RCC 7860 (cell line): ENCODE measurements at places on chromosomes 7 and 10.
A peak's percentile ranks its signal among the peaks of the same experiment; 100 is the strongest.

- DNase-seq, result no peak
Observed at GRCh38 chr7:17530741-17531421, 232.4 kb downstream of the AHR start.

DNA sequence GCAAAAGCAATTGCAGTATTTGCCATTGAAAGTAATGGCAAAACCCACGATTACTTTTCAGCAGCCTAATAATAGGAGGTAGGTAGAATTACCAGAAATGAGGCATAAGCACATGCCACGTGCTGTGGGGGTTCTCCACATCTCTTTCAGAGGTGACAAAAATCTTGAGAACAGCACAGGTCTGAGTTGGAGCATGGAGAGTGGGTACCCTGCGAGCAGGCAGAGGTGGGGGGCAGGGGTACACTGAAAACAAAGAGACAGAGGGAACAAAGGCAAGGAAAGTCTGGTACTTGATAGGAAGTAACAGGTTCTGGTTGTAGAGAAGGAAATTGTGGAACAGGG lies 75.9 kb downstream of the FAM107B start:
- DNase-seq, result no peak

- DNase-seq, result no peak
Observed at GRCh38 chr10:26455567-26456315, 17.6 kb downstream of the APBB1IP start.

GRCh38 chr7:18401757-18402156 lies 93.8 kb upstream of the HDAC9 start:
- no peak for DNase-seq

GRCh38 chr7:140391634-140392033 lies 6.7 kb downstream of the SLC37A3 start:
- no peak for DNase-seq

- DNase-seq, result no peak
Observed at GRCh38 chr10:80122746-80123145, 9.8 kb upstream of the PLAC9 start.

DNA sequence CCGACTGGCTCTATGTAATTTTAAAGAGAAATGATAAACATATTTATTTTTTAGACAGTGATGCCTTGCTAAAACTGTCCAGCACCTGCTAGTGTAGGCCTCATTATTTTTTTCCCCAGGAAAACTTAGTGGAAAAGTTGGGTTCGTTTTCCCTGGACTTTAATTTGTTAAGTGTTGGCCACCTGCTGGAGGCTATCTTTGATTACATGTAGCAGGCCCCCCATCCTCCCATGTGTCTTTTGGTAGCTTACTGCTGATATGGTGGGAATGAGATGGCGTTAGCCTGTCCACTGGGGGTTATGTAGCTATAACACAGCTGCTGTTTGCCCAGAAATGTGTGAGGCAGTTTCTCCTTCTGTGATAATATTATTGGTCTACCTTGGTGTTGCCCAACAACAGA lies 265.0 kb downstream of the SORCS3 start:
- DNase-seq, result no peak

DNA sequence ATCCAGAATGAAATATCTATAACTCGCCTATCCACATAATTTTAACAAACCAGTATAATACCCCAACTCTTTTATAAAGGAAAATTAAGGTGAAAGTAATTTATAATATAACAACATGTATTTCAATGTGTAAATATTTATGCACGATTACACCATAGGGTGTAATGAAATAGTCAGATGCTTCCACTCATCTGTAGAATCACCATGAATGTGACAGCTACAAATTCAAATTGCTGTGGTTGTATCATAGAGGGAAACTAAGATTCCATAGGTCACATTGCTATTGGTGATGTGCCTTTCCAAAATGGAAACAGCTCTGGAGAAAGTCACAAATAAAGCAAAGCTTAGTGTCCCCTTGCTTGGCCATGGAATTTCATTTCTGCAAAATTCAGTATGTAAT lies 95.7 kb downstream of the CPED1 start:
- no peak for DNase-seq

GRCh38 chr10:131638880-131639278 lies 261.9 kb upstream of the PPP2R2D start:
- no peak for DNase-seq

DNA sequence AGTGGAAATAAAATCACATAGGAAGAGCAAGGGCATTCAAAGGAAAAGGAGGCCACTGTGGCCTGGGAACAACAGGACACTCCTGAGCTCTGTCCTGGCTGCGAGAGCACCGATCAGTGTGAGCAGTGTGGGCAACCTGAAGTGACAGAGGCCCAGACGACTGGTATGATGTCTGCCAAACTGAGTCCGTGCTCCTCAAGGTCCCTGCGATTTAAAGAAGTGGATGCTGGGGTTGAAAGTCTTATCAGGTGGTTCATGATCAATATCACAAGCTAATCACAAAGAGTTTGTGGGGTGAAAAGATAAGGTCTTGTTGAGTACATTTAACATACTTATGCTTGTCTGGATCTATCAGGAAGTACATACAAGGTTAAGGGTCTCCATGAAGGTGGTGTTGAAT lies 176.5 kb downstream of the ZNF438 start:
- no peak for DNase-seq

DNA sequence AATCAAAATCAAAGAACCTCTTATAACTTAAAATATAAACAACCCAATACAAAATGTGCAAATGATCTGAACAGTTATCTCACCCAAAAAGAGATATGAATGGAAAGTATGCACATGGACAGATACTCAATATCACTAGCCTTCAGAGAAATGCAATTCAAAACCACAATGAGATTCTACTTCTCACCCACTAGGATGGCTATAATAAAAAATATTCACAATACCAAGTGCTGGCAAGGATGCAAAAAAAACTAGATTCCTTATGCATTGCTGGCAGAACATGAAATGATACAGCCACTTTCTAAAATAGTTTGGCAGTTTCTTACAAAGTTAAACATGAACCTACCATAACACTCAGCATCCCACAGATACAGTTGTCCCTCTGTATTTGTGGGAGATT lies 130.1 kb upstream of the LRRN3 start:
- DNase-seq, result no peak

- DNase-seq, result no peak
Observed at GRCh38 chr7:116518961-116519360, 5.9 kb upstream of the CAV1 start.

GRCh38 chr10:104351061-104351702 lies 2.5 kb upstream of the CFAP58 start:
- peak; percentile 21 for DNase-seq

- peak; percentile 9 for DNase-seq
Observed at GRCh38 chr10:88243836-88244730, 339.0 kb downstream of the RNLS start.

GRCh38 chr10:111203615-111204014 lies 126.8 kb downstream of the ADRA2A start:
- DNase-seq, result no peak

DNA sequence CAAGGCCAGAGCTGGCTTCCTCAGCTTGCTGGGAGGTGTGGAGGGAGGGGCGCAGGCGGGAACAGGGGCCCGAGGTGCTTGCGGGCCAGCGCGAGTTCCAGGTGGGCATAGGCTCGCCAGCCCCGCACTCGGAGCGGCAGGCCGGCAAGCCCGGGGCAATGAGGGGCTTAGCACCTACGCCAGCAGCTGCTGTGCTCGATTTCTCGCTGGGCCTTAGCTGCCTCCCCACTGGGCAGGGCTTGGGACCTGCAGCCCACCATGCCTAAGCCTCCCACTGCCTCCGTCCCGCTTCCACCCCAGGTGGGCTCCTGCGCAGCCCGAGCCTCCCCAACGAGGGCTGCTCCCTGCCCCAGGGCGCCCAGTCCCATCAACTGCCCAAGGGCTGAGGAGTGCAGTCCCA lies 25.9 kb upstream of the MAT1A start:
- DNase-seq, result no peak

- DNase-seq, result no peak
Observed at GRCh38 chr7:133253519-133253875, 619 bp downstream of the EXOC4 start.

GRCh38 chr7:31494421-31494820 lies 19.5 kb upstream of the ITPRID1 start:
- DNase-seq, result no peak
